ENCODE measurements at places on chromosomes 1 and 21.
A peak's percentile ranks its signal among the peaks of the same experiment; 100 is the strongest.

DNA sequence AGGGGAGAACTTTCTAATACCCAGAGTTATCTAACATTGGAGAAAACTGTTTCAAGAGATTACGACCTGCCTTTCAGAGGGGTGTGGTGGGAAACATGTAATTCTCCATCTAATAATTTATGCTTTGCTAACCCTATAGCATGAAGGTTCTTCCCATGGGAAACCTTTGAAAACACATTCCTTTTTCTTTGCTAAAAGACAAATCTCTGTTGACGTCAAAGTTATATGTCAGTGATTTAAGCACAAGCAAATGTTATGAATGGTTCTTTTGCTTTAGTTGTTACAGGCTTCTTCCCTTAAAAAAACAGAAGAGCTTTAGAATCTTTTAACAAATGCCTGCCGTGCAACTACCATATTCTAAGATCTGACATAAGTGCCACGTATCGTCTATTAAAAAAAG, 19.2 kb downstream of the FMO2 start:
- peak; percentile 22 for DNase-seq

DNA sequence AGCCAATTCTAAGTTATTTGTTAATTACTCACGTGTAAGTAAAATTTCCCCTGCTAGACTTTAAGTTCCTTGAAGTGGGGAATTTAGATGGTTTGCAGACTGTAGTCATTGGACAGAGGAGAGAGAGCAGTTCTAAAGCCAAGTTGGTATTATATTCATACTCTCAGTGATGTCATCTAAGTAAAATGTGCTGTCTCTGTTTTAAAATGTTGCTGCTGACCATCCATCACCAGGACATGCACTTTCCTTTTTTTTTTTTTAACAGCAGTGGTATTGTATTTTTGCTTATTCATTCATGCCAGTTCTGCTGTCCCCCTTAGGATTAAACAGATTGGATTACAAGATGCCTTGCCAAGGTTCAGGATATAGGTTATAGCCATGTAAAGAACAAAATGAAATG, 2.3 kb downstream of the TTLL7 start:
- peak; percentile 70 for DNase-seq

GRCh38 chr1:221687836-221688487, 53.9 kb downstream of the DUSP10 start:
- no peak for DNase-seq

DNA sequence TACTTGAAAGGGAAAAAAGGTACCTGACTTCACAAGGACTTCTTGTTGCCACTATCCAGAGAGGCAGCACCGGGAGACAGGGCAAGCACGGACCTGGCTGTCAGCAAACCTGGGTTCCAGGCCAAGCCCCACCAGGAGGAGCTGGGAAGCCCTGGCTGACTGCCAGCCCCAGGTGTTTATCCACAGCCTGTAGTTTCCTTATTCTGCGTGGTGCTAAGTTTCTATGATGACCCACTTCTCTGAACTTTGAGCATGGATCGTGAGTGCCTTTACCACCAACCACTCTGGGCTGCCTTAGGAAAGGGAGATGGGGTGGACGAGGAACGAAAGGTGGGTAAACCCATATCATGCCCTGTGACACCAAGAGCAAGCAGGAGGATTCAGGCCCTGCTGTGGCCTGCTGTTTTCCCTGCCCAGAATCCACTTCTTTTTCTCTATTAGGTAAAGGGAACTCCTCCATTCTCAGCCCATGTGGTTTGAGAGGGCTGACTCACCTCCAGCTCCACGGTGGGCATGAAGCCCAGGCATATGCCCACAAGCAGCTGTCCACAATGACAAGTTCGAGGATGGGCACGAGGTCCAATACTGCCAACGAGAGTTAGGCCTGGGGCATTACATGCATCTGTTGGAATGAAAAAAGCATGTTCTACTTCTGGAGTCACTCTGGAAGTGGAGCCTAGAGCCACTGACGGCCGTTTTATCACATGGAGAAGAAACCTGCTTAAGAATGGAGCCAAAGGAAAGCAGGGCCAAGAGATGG, 20.3 kb downstream of the TSPAN2 start:
- DNase-seq: peak; percentile 37

DNA sequence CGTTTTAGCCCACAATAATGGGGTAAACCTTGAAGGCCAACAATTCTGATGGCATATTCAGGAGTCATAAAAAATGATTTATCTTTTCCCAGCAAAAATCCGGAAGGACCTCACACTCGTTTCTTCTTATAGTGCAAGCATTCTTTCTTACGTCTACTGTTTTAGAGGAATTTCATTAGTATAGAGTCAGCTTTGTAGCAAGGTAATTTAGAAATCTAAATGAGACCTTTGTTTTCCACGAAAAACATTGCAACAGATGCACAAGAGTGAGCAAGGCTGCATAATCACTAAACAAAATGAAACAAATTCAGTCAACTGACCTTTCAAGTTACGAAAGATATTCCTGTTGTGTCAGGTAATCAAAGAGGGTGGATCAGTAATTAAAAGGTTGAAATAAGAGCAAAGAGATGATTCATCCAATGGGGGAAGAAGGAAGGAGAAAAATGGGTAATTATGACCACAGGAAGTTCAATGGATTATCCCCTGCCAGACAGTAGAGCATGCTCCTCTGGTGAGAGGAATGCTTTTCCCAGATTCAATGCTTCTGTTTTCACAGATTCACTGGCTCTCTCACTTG, 560 bp upstream of the CSDE1 start:
- peak; percentile 27 for DNase-seq

DNA sequence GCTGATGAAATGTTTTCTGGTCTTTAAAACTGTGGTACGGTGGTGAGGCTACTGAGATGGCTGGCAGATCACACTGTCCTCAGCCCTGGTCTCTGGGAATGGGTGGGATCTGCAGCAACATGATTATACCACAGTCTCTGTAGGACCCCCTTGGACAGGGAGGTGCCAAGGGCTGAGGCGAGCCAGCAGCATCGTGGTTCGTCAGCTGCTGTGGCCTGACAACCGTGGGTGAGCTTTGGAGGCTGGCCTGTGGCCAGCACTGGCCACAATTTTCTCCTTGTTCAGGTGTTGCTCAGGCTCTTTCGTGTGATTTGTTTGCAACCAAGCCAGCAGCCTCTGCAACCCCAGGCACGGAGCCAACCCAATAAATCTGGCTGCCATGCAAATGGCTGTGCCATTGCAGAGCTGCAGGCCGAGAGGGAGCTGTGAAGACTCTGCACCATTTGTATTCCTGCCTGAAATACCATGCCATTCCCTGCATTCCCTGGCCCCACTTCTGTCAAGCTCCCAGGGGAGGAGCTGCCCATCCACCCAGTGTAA, 70.9 kb downstream of the PCP4 start:
- DNase-seq: no peak

DNA sequence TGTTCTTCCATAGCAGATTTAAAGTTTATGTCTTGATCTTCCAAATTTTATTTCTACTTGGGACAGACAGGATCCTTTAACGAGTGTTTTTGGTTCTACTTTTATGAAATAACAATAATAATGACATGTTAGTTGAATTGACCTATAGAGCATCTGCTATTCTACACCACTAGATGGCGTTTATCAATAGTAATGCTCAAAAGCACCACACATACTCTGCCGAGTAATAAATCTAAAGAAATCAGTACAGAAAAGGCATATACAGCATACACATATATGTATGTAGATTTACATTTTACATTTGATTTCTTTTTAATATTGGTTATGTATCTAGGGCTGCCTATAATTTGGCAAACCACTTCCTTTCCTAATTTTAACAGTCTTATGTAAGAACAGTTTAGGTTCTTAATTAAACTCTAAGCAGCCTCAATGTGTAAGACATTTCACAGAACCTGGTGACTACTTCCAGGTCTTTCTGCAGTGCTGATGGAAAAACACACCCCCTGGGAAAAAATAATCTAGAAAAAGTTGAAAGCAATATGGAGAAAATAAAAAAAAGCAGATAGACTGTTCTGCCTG, 5.9 kb upstream of the SIPA1L2 start:
- peak; percentile 61 for DNase-seq

- DNase-seq: no peak
Observed at GRCh38 chr1:60065199-60065598, 8.4 kb downstream of the C1orf87 start.

DNA sequence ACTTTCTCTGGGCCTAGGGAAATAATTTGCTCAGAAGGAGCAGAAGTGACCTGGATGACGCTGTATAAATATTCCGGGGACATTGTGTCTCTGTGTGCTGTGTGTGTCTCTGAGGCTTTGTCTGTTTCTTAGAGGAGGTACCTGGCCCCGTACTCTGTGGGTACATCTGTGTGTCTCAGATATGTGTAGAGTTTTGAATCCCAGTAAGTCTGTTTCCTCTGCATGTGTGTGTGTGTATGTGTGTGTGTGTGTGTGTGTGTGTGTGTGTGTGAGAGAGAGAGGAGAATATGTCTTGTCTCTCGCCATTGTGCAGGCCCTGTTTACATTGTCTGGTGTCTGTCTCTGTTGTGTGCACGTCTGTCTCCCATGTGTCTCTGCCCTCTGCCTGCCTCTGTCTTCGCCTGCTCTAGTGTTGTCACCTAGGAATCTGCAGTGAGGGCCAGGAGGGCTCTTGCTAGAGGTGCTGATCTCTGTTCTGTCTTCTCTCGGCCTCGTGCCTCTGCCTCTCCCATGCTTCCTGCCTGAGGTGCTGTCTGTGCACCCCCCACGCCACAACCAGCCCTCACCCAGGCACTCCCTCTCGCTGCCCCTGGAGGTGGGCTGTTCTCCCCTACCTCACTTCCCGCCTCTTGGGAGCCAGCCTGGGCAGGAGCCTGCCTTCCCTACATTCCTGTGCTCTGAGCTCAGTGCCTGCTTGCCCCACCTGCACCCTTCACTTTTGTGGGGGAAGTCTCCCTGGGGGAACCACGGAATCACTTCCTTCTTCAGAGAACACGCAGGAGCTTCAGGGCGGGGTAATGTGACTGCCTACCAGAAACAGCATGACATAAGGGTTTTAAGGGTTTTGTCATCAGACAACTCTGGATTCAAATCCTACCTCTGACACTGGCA, 5.9 kb downstream of the MAP7D1 start:
- DNase-seq: no peak

DNA sequence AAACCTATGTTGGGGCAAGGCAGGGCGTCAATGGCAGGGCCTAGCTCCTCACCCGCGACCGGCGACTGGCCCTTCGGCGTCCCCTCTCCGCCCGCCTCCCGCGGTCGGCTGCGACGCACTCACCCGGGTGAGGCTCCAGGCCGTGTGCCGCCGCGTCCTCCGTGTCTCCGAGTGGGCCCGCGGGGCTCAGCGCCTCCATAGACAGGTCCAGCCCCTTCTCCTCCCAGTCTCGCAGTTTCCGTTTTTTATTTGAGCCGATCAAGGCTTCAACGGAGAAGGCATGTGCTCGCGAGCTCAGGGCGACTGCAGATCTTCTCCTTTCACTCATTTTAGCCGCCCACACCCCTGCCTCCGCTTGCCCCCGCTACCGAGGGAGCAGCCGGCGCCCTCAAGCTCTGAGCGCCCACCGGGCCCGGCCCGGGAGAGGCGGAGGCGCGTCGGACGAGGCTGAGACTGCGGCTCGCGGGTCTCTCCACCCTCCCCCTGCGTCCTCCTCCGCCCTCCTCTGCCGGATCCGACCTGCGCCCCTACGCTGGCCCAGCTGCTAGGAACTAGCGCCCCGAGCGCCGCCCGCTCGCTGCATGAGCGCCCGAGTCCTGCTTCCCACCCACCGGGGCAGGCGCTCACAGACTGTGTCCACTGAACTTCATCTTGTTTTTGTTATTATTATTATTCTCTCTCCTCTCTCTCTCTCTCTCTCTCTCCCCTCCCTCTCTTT, 516 bp downstream of the TBX15 start:
- DNase-seq: peak; percentile 58

DNA sequence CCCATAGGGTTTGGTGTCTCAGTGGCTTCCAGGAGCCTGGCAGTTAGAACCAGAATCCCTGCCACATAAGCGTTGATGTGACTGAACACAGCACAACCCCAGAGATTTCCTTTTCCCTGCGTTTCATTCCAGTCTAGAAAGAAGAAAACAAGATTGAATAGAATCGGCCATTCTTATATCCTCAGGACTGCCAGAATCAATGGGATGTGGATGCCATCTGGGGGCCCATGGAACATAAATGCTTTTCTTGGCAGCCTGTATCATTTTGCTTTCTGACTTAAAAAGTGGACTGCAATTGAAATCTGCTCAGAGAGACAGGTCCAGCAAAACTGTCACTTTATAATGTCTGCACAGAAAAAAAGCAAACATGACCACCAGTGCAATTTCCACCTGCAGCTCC, 80.3 kb downstream of the DISC1 start:
- DNase-seq: no peak

- no peak for DNase-seq
Observed at GRCh38 chr1:223143537-223144248, 645 bp upstream of the TLR5 start.

DNA sequence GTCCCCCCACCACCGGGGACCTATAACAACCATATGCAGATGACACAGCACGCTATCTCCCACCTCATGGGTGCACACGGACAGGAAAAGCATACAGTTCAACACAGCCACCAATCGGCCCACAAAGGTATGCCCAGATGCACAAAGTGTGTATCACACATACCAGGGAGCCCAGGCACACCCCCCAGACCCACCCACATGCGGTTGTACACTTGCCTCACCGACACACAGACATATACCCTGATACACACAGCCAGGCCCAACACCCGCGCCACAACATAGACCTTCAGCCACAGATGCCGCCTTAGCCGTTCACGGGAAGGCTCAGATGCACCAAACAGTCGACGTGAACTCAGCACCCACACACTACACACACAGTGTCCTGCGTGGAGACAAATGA, 5.5 kb downstream of the CROCC start:
- DNase-seq: no peak

DNA sequence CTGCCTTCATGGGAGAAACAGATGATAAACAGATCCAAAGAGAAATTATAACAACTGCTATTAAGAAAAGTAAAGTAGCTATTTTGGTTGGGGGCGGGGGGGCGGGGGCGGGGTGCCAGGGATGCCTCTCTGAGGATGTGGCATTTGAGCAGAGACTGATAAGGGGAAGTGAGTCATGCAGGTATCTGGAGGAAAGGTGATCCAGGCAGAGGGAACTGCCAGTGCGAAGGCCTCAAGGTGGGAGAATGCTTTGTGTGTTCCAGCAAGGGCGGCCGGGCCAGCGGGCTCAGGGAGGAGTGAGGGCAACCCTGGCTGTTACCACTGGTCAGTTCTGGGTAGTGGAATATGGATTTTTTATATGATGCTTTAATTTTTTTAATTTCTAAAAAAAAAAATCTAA, 7.0 kb upstream of the TNFRSF1B start:
- DNase-seq: no peak

GRCh38 chr1:111476761-111477309, 3.1 kb downstream of the C1orf162 start:
- DNase-seq: no peak

- peak; percentile 42 for DNase-seq
Observed at GRCh38 chr1:7845761-7846160, 7.1 kb downstream of the UTS2 start.

DNA sequence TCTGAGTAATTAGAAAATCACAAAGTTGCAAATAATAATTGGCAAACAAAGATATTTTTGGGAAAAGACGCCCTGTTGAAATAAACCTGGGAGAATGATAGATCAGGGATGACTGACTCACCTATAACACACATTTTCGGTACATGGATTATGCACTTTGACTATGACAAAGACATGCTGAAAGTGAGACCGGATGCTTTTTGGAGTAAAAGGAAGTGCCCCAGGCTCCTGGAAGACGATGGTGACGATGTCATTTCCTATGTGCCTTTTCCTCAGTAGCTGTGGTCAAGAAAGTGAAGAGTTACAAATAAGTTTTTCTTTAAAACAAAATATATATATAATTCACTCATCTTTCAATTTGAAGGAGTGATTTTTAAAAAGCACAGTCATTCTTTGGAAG, 158.7 kb downstream of the SIPA1L2 start:
- DNase-seq: no peak

All from fibroblast of skin of back (primary cell).